ENCODE measurements at places on chromosomes 16 and 17.
A peak's percentile ranks its signal among the peaks of the same experiment; 100 is the strongest.

DNA sequence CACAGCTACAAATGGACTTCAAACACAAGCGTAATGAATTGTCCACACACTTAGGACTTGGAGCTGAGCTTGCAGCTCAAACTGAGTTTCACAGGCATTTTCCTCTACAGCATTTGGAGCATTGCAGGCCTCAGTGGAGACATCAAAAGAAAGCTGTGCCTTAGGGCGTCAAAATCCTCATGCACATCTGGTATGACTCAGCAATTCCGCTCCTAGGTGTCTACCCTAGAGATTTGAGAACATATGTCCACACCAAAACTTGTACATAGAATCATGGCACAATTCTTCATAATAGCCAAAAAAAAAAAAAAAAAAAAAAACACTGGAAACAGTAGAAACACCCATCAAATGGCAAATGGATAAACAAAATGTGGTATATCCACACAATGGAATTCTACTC is 47.1 kb downstream of the GP2 start:
- DNase-seq, result no peak

- no peak for DNase-seq
Measured at GRCh38 chr17:80908776-80909175, 82.9 kb upstream of the CHMP6 start.

- DNase-seq, result no peak
Measured at GRCh38 chr17:12680407-12680897, 14.8 kb downstream of the MYOCD start.

DNA sequence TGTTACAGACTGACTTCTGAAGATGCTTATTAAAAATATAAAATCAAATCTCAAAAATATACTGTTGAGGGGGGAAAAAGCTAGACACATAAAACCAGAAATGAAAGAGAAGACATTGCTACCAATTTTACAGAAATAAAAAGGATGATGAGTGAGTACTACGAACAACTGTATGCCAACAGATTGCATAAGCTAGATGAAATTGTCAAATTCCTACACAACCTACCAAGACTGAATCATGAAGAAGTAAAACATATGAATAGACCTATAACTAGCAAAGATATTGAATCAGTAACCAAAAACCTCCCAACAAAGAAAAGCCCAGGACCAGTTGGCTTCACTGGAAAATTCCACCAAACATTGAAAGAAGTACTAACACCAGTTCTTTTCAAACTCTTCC is 3.5 kb upstream of the CAPNS2 start:
- no peak for DNase-seq

GRCh38 chr16:624526-625070 is 6.2 kb upstream of the WFIKKN1 start:
- no peak for DNase-seq

GRCh38 chr17:44589316-44590071 is 32.2 kb downstream of the FZD2 start:
- DNase-seq, result no peak

GRCh38 chr16:19431636-19432340 is 14.1 kb downstream of the TMC5 start:
- DNase-seq, result no peak

- peak; percentile 25 for DNase-seq
Measured at GRCh38 chr17:39197380-39198185, at the start of gene CACNB1. Gene CACNB1 (minus strand): TSS chr17:39197669. CDS start chr17:39197495, 174 bp downstream.

- DNase-seq, result no peak
Measured at GRCh38 chr17:44376124-44376523, 12.5 kb upstream of the FAM171A2 start.

DNA sequence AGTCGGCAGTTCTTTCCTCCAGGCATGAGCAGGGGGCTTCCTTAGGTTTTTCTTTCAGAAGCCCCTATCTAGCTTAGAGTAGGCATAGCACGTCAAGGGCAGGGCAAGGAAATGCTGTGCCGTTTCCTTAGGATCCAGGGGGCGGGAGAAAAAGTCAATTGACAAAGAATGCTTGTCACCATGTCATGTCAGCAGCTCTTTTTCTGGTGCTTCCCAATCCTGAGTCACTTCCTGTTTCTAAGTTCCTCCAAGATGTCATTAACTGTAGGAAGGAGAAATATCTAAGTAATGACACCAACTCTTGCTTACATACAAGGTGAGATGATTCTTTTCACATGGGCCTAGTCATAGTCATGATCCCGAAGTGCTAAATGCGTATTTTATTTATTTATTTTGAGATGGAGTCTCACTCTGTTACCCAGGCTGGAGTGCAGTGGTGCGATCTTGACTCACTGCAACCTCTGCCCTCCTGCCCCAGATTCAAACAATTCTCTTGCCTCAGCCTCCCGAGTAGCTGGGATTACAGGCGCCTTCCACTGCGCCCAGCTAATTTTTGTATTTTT is 35.2 kb downstream of the GJC1 start:
- DNase-seq, result no peak

- DNase-seq, result no peak
Measured at GRCh38 chr16:48110000-48110399, 45.8 kb downstream of the ABCC12 start.

DNA sequence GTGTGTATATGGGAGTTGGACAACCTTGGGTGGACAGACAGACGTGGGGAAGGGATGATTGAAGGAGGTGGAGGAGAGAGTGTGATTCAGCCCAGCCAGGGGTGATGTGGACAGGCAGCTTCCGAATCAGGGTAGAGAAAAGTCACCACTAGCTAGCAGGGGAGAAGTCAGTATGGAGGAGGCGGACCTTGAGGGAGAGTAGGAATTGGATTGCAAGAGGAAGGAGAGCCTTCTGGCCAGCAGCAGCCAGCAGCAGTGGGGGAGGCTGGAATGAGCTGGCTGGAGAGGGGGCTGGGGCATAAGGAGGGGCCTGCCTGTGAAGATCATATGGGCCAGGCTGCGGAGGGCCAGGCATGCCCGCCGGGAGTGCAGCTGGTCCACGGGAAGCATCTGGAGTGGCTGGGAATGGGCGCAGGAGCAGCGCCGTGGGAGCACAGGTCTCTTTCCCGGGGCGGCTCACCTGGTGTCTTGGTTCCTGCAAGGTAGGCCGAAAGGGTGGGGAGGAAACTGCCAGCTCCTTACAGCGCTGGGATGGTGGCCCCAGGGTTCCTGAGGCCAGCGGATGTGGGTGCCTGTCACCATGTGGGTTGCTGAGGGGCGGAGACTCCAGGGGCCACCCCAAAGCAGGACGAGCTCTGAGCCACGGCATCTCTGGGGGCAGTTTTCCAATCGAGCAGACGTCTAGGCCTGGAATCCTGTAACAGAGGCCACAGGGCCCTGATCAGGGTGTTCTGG is 235.3 kb downstream of the SEC14L1 start:
- DNase-seq, result peak; percentile 82

DNA sequence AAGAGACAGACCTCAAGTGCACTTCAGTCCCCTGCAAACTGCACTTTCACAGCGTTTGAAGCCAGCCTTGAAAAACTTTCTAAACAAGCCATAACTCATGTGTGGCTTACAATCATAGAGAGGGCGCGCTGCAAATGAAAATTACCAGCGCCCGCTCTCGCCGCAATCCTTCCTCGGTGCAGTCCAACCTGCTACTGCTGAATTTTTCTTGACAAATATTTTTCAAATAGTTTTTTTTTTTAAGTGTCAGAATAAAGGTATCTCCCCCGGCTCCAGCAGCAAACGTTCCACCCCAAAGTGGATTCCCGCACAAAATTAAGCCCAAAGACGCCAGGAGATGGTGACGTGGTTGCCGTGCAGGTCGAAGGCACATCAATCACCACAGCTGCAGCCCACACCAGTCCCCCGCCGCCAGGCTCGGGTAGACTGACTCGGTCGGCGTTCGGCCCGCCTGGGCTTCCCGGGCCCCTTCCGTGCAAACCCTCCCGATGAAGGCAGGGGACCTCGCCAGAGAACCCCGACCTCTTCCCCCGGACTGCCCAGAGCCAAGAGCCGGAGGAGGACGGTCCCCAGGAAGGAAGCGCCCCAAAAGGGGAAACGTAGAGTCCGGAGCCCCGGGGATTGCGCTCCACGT is 630 bp downstream of the GRB2 start:
- peak; percentile 40 for DNase-seq

GRCh38 chr17:28693869-28694268 is 17.8 kb downstream of the PROCA1 start:
- DNase-seq, result no peak

DNA sequence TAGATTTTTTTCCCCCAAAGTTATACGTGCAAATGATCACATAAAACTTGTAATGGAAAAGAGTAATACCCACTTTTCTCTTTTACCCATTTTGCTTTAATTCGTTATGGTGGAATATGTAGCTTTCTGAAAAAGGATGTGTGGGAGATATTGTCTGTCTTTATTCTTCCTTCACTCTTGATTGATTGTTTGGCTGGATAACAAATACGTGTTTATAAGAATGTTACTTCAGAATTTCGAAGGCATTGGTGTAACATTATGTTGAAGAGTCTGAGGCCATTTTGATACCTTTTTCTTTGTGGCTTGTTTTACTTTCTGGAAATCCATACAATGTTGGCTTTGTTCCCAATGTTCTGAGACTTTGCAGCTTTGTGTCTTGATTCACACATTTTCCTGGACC is 71.4 kb downstream of the BCAS3 start:
- no peak for DNase-seq

- DNase-seq, result no peak
Measured at GRCh38 chr17:41710472-41711090, 1.6 kb upstream of the GAST start.

DNA sequence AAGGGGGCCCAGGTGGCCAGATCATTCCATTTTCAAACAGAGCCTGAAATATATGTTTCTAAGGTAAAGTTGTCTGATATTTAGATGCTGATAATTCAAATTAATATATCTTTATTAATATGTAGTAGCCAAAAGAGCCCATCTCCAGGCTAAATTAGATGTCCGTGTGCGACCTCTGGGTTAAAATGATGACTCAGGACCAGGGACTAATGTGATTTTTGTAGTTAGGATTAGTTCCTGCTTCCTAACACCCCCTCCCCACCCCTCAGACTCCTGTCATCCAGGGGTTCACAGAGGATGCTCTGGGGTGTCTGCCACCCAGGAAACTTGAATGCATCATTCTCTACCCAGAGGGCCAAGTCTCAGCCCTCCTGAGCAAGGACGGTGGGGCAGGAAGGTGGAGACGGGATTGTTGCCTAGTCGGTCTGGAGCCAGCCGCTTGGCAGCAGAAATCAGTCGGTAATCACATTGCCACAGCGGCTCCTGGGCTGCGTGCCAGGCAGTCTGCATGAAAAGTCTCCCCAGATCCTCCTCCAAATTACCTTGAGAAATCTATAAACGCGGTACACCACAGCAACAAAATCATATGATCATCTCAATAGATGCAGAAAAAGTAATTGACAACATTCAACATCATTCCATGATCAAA is 29.8 kb downstream of the CNGB1 start:
- no peak for DNase-seq

- no peak for DNase-seq
Measured at GRCh38 chr16:67208154-67208896, 9.4 kb downstream of the ELMO3 start.
